Uterus (tissue), 4 donors: ENCODE measurements at places on chromosomes 13 and 19.

GRCh38 chr19:13930402-13930801, 7.8 kb downstream of the PODNL1 start:
- no peak for DNase-seq

DNA sequence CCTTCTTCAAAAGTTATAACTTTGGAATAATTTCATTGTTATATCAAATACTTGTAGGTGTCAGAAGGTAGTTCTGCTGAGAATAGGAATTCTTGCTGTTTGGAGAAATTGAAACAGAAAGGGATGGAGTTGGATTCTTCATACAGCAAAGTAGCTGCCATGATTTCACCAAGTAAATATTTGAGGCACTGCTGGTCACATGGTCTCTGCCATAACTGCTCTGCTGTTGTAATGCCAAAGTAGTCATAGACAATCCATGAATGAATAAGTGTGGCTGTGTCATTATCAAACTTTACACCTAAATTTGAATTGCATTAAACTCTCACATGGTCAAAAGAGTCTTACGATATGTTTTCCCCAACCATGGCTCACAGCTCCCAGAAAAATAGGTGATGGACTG, 308.6 kb downstream of the GPC6 start:
- no peak for DNase-seq

DNA sequence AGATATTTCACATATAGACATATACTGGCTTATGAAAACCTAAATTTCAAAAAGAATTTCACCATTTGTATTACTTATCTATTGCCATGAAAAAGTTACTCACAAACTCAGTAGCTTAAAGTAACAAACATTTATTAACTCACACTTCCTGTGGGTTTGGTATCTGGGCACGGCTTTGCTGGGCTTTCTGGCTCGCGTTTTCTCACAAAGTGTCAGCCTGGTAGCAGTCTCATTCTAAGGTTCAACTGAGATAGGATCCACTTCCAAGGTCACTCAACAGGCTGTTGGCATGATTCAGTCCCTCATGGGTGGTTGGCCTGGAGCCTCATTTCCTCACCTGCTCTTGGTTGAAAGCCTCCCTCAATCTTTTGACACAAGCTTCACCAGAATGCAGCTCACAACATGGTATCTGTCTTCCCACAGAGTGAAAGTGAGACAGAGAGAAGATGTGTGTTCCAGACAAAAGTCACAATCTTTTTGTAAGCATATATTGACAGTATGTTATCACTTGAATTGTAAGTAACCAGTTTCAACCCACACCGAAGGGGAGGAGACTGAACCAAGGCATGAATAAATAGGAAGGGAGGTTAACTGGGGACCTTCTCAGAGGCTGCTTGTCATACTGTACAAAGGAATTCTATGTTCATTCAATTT, 1065.8 kb upstream of the SPRY2 start:
- DNase-seq, result no peak

DNA sequence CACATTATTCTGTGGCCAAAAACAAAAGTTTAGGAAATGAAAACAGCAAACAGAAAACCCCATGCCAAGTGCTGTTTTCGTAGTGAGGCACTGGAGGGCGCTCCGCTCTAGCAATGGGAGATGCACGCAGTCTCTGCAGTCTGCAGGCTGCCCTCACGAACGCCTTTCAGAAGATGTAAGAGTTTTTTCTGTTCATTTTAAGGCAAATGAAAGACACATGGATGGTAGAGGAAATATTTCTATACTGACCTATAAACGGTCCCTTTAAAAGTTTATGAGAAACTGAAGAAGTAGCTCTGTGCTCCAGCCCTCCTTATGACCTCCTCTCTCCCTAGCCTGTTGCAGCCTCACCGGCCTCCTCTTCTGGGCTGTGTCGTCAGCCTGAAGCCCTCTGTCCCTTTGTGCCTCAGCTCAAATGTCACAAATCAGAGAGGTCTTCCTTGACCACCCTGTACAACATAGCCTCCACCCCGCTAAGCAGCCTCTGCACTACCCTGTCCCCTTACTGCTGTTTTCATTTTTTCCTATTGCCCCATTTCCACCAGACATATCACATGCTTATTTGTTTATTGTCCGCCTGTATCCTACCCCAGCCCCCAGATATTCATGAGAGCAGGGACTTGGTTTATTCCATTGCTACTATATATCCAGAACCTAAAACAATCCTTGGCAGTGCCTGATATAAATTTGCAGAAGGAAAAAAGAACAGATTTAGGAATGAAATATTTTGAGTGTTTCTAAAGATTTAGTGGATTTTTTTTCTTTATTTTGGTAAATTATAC, 116.4 kb downstream of the TM9SF2 start:
- DNase-seq, result no peak

DNA sequence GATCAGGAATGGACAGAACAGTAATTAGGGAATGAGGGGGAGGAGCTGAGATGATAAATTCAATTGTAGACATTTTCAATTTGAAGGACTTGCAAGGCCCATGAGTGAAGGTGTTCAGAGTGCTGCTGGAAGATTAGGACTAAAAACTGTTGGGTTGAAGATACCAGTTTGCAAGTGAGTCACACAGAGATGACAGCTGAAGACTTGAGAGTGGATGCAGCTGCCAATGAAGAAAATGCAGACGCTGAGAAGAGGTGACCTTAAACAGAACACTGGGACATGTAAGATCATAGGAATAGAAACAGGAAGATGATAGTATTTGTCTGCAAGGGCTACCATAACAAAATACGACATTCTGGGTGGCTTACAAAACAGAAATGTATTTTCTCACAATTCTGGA, 1716.5 kb upstream of the SLC10A2 start:
- no peak for DNase-seq

GRCh38 chr19:31648347-31648746, 299.1 kb upstream of the TSHZ3 start:
- DNase-seq, result no peak

GRCh38 chr19:17394891-17395415, 957 bp upstream of the CCDC194 start:
- peak; percentile 70 for DNase-seq

DNA sequence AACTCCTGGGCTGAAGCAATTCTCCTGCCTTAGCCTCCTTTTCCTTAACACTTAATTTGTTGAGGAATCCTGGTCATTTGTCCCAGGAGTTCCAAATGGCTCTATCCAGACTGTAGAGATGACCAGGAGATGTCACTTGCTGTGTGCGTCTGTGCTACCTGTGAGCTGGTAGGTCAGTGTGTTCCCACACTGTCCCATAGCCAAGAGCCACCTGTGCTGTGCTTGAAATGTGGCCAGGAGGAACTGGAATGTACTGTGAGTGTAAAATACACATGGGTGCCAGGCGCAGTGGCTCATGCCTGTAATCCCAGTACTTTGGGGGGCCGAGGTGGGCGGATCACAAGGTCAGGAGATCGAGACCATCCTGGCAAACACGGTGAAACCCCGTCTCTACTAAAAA, 29.4 kb upstream of the KDM4B start:
- DNase-seq, result no peak

- no peak for DNase-seq
Observed at GRCh38 chr19:53878776-53879139, 3.2 kb upstream of the PRKCG start.

GRCh38 chr13:33642374-33643065, 175.4 kb upstream of the RFC3 start:
- peak; percentile 83 for DNase-seq

- no peak for DNase-seq
Observed at GRCh38 chr19:16210168-16210567, 12.5 kb downstream of the AP1M1 start.

DNA sequence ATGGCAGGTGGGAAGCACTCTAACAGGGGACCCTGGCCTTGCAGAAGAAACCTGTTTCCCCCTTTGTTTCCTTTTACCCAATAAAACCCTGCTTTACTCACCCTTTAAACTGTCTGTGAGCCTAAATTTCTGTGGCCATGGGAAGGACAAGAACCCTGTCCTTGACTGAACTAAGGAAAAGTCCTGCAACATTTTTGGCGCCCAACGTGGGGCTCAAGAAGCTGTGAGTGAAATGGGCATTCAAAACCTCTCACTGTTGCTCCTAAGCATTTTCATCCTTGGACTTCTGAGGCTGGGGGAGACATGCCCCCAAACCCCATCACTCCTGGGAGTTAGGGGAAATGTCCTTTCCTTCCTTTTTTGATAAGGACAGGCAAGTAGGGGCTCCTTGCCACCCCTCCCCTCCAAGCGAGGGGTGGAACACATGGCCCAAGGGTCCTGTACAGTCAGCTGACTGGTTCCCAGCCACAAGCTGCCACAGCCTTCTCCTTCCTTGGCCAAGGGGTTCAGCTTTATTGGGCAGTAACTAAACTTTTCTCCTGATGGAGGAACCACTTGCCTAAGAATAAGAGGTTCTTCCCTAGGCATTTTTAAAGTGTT, 381.6 kb downstream of the KLF5 start:
- no peak for DNase-seq

DNA sequence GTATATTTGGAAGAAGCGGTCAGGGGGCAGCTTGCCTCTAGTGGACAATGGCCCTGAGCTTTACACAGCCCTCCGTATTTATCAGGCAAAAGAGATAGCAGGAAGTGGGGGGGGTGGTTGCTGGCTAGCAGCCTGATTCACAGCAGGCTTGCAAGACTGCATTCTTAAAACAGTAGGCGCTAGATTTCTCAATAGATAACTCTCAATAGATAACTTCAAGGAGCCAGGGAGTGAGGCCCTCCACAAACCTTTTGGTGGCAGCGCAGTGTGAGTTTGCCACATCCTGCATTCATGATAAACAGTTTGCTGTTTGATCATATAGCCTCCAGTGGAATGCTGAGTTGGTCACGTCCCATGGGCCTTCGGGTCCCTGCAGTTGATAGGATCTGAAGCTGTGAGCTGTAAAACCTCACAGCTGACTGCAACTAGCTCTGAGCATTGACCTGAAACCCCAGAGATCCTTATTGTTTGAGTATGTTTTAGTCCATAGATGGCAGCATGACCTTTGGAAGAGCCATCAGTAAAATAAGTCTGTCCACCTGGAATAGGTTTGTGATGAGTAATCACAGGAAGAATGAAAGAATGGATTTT, 12.2 kb downstream of the FPR3 start:
- DNase-seq, result no peak

- no peak for DNase-seq
Observed at GRCh38 chr13:101202590-101202989, 213.7 kb downstream of the NALCN start.

DNA sequence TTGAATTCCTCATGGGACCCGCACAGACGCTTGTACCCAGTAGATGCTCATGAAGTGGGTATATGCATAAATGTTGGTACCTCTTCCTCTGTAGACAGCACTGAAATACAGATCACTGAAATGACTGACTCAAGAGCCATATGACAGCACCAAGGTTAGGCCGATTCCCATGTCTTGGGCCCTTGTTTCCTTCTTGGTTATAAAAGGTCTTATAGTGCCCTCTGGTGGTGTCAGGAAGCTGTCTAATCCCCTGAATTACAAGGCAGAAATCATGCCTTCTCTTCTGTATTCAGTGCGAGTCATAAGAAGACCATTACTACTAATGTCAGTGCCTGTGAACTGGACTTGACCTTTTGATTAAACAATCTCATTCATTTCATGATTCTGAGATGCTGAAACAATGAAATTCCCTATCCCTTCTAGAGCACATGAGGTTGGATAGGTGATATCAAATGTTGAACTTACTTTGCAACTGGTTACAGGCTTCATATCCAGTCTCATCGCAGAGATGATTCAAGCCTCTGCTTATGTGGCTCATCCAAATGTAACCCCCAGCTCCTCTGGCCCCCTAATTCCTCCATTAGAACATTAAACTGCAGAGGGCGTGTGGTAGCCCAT, 59.7 kb downstream of the SPATA13 start:
- no peak for DNase-seq

DNA sequence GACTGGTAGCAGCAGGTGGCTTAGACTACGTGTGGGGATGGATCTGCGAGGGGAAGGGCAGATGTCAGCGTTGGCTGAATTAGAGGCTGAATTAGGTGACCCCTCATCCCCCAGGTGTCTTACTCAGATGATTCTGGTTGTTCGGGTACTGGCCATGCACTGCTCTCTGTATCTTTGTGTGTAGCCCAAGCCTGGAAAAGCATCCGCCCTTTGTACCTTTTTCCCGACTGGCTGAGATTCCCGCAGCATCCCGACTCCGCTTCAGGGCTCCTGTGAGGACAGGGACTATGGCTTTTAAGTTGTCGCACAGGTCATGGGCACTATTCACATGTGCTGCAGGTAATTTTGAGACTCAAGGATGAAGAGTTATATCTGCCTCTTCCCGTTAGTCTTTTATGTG, 7.2 kb downstream of the TFDP1 start:
- no peak for DNase-seq

DNA sequence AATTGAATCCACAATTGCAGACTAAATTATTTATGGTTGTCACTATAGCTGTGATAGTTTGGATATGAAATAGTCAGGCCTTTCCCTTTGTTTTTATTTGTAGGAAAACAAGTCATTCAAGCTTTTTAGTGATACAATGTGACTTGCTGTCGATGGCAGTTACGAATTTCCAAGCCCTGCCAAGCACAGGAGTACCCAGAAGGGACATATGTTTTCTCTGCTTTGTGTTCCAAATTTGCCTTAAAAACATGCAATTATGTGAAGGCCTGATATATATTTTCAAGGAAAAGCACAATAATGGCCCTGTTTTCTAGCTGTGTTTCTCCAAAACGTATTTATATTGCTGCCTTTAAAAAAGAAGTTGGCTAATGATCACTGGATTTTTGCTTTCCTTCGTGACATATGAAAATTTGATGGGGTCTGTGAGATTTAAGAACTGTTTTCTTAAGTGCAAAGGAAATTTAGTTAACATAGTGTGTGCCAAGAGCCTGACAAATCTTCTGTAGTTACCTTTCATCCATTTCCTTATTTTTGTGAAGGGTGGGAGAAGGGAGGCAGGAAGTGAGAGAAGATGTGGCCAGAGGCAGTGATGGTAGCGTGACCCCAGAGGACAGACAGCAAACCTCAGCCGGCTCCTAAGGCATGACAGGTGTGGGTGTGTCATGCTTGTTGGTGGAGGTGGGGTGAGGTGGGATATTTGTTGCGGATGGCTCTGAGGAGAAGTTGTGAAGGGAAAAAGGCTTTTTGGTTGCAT, 79.6 kb downstream of the TEX26 start:
- no peak for DNase-seq

DNA sequence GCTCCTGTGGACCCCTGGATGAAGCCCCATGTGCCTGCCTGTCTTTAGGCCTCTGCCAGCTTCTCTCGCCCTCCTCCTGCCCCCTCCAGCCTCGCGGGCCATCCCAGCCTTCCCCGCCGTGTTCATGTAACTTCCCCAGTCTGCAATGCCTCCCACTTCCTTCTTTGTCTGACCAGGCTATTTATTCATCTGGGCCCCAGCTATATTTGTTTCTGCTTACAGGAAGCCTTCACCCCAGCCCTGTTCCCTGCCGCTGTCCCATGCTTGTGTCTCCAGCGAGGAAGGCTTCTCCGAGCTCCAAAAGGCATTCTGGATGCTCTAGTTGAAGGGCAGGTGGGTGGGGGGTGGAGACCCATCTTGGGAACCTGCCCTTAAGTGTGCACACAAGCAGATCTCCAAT, 7.9 kb upstream of the C3 start:
- DNase-seq, result no peak

GRCh38 chr19:43699506-43700394, 16.1 kb upstream of the IRGC start:
- peak; percentile 55 for DNase-seq

- no peak for DNase-seq
Observed at GRCh38 chr19:6654347-6655310, 15.3 kb downstream of the TNFSF14 start.
